ENCODE measurements at places on chromosomes 11 and 22. TPM values are rescaled to one million over a fixed set of nuclear protein-coding genes. Genes with fewer than 3 reads are reported as not detected.

The SAA4 gene
- polyA plus RNA-seq: not detected

GRCh38 chr11:79507706-79508105, 66.9 kb upstream of the TENM4 start:
- DNase-seq: no peak

The MOV10L1 gene
- 27.6 TPM for polyA plus RNA-seq

The HIKESHI gene
- 59.6 TPM for polyA plus RNA-seq

DNA sequence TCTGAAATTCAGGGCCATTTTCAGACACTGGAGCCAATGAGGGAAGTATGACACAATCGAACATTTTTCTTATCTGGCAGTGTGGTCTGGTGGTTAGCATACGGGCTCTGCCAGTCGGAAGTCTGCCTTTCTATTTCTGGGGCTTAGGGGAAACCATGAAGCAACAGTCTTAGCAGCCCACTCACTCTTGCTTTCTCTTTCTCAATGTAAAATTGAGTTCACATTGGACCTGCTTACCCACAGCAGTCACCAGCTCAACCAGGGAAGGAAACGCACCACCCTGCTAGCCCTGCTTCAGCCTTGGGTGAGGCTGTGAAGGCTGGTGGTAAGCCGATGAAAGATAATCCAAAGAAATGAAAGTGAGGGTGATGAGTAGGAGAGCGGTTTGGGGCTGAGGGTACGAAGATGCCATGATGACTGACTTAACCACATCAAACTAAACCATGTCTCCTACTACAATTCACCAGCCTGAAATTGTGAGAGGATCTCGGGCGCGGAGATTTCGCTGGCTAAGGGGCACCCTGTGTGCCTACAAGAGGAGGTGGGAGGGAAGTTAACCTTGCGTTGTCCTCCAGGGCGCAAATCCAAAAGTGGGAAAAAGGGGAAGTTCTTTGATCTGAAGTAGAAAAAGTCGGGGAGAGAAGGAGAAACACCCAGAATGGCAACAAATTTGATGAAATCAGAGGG, 2.0 kb upstream of the LMO2 start:
- no peak for DNase-seq

GRCh38 chr11:118442908-118443589, 6.8 kb downstream of the KMT2A start:
- DNase-seq: no peak

The OR52I1 gene
- not detected for polyA plus RNA-seq

DNA sequence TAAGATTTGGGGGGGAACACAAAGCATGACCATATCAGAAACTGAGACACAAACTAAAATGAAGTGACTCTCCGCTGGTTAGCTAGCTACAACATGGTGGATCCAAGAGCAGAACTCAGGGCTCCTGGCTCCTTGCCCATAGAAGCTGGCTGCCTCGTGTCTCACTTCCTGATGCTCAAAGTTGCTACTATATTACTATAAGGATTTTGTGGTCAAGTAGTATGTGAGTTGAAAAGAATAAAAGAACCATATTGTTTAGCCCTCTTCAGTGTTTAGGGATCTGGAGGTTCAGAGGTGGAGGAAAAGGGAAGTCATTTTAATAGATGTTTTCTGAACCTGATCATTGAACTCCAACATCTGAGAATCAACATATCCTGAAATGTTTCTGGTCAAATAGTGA, 16.9 kb upstream of the SIK2 start:
- DNase-seq: peak; percentile 64

DNA sequence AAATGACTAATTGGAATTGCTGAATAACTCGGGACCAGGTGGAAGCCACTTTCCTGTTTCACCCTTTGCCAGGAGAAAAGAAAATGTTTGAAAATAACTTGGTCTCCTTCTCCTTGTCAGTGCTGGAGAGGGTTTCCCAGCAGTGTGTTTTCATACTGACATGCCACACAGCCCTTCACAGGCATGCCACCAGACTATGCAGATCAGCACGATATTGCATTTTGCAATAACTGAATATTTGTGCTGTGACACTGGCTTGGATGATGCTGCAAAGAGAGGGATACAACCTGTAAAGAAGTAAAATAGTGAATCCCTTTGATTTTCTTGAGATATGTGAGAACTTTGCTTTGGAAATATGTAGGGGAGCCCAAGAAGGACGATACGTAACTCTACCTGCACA, 200.0 kb upstream of the NAV2 start:
- DNase-seq: no peak

The ST14 gene
- 0.08 TPM for polyA plus RNA-seq

GRCh38 chr22:19691721-19692341, 22.5 kb upstream of the SEPTIN5 start:
- peak; percentile 35 for DNase-seq
